Substantia nigra (tissue), 51 donors: ENCODE measurements at places on chromosomes 7 and 10.

DNA sequence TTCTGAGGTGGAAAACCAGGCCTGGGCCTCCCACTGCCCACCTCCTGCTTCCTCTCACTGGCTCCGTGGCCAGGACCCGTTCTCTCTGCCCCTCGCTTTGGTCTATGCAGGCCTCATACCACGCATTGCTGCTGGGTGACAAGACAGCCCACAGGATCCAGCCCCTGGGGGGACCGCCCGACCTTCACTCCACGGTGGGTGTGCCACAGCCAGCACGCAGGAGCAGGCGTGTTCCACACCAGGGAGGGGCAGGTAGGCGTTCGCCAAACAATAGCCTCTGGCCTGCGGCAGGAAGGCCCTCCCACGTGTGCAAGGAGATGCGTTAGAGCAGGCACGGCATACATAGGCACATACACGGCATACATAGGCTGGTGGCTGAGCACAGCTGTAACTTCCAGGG, 233.4 kb downstream of the WDR37 start:
- no peak for DNase-seq

DNA sequence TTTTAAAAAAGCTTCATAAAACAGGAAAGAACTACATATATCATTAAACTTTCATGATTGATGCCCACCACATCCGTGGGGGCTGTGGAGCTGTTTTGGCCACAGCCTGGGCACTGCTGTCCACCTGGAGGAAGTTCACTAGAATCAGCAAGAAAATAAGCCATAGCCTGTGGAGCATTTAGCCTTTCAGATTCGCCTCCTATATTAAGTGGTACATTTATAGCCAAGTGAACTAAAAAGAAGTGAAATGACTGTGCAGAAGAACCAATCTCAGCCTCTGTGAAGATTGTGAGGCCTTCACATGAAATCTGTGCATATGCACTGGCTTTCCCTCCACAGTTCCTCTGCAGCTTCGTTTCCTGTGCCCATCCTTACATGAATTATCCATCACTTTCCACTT, 23.5 kb downstream of the WNT16 start:
- no peak for DNase-seq

DNA sequence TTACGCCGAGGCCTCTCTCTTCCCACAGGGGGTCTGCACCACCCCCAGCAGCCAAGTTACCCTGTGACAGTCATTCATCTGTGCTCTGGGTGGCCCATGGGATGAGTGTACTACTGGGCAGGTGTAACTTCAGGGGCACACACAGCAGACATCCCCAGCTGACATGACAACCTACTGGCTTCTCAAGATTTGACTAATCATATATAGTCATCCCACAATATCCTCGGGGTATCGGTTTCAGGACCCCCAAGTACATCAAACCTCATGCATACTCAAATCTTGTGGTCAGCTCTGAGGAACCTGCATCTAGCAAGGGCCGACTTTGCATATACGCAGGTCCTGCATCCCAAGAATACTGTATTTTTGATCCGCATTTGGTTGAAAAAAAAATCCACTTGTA, 336.9 kb upstream of the C7orf33 start:
- DNase-seq: no peak

DNA sequence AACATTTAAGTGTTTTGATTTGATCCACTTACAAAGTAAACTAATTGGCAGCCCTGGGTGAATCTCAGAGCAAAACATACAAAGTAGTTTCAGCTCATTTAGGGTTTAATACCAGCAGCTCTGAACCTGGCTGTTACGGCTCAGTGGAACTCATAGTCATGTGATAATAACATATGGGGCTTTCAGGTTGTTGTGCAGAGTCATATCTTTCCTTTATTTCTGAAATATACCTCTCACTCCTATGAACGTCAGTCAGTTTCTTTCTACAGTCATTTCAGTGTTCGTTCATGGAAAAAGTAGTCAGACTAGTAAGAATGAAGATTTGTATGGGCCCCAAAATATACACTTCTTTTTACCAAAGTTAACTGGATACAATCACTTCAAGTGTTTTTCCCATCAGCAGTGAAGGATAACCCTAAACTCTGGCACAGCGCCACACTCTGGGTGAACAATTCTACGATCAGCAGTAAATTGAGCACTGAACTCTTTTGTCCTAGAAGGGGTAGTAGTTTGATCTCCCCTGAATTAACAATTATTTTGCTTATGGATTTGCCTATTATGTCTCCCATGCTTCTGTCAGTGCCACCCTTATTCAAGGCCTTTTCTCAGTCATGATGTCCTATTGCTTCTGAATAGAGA, 218.6 kb downstream of the THSD7A start:
- no peak for DNase-seq

- no peak for DNase-seq
Measured at GRCh38 chr7:28389504-28390395, 22.6 kb upstream of the CREB5 start.
